SJSA1 (cell line): ENCODE measurements at places on chromosomes 4 and X. TPM values are rescaled to one million over a fixed set of nuclear protein-coding genes. Genes with fewer than 3 reads are reported as not detected.
A peak's percentile ranks its signal among the peaks of the same experiment; 100 is the strongest.

MAGEB17 gene
- total RNA-seq = 0.11 TPM in 1 of 2 replicates, not detected in the other

CDX4 gene
- total RNA-seq = not detected in 2 replicates

SPP1 gene
- total RNA-seq = 2.7 and 3.6 TPM in 2 replicates

QRFPR gene
- not detected in 2 replicates for total RNA-seq

- no peak for DNase-seq
These were observed 408.0 kb upstream of the SPOCK3 start for GRCh38 chr4:167642250-167642649.

DNA sequence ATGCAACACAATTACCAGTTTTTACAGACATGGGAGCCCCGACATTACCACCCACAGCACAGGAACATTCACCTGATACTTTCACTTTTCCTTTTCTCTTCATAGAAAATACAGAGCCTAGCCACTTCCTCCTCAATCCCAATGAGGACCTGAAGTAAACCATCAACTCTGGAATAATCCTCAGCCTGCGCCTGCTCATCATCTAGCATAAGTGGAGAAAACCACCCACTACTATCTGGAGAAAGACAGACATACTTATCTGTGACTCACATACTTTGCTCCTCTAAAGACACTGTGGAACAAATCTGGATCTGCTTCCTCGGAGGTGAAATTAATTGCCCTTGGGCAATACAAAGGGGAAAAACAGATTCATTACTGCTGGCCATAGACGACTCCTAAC lies 47.8 kb downstream of the ZCCHC13 start:
- DNase-seq = peak; percentile 64

- no peak for DNase-seq
These were observed 90.1 kb upstream of the NOCT start for GRCh38 chr4:138925495-138925894.

- DNase-seq = no peak
These were observed 5.0 kb downstream of the AWAT2 start for GRCh38 chrX:70044541-70045245.

DNA sequence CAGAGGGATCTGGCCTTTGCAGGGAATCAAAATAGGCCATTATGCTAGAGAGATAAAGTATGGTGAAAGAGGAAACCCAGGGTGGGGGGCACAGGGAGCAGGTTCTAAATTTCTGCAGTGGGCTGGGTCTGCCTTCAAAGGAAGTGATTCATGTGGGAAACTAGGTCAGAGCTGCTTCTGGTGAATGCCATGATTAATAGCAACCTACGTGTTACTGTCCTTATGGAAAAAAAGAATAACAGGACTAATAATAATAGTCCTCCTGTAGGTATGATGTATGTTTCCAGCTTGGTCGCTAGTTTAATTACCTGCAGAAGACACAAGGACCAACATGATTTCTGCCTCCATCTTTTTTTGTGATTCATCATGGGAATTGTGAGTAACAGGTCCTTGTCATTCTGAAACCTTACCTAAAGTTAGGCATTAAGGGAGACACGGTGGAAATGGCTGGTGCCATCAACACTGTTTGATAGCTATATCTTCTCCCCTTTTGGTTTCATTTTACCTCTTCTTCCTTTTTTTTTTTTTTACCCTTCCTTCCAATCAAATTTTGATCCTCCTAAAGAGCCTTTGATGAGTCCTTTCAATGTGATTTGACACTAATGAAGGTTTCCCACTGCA lies 180.4 kb downstream of the CPEB2 start:
- DNase-seq = no peak

DNA sequence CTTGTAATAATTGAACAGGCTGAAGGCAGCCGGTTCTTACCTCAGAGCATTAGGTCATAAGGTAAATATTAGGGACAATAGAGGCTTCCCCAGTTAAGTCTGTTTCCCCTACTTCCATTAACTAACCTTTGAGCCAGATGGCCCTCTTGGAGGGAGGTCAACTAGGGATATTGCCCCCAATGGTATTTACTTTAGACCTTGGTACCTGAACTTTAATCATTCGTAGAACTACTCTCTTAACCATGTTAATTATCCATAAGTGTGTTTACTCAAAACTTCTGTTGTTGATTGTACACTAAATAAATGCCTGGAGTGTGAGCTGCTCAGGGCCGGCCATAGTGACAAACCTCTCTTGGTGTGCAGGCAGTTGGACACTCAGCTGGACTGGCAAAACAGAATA lies 1843.5 kb upstream of the AGA start:
- no peak for DNase-seq

GRCh38 chr4:48027653-48028052 lies 11.1 kb downstream of the NIPAL1 start:
- DNase-seq = no peak

- no peak for DNase-seq
These were observed 968.2 kb downstream of the STIM2 start for GRCh38 chr4:27828843-27829242.

DNA sequence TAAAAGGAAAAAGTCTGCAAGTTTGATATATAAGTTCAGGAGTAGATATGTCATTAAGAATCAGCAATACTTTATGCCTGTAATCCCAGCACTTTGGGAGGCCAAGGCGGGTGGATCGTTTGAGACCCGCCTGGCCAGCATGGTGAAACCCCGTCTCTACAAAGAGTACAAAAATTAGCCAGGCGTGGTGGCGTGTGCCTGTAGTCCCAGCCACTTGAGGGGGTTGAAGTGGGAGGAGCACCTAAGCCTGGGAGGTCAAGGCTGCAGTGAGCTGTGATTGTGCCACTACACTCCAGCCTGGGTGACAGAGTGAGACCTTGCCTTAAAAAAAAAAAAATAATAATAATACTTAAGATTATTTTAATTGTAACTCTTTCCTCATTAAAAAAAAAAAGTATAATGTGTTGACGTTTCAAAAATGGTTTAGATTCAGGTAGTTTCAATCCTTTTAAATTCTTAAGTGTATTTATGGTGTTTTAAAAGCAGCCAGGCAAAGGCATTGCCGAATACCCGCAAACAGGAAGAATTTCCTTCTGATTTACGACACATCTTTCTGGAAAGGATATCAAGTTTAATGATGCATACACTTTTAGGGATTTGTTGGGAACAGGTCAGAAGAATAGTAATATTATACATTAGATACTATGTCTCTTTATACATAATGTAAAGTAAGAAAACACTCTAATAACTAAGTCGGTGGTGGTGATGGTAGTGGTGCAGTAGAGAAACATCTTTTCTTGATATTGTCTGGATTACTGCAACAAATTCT lies 80.9 kb downstream of the KDM6A start:
- no peak for DNase-seq
